A549 treated with DMSO at 1 μM for 4 hours (cell line): ENCODE measurements at places on chromosomes 2 and 18. TPM values are rescaled to one million over a fixed set of nuclear protein-coding genes. Genes with fewer than 3 reads are reported as not detected.

The SCN7A gene
- total RNA-seq = not detected in 5 replicates

The DUSP2 gene
- 0.20 to 0.57 TPM (median 0.51 TPM) in 5 replicates for total RNA-seq

The ABCG8 gene
- total RNA-seq = not detected in 5 replicates

The DYNAP gene
- total RNA-seq = not detected in 5 replicates

The IL36G gene
- not detected in 5 replicates for total RNA-seq

The KRTCAP3 gene
- 0.43 to 1.4 TPM (median 0.75 TPM) in 5 replicates for total RNA-seq

The CTAGE1 gene
- total RNA-seq = not detected in 5 replicates
